ENCODE measurements at places on chromosomes 2 and 18.
A peak's percentile ranks its signal among the peaks of the same experiment; 100 is the strongest.

- no peak for DNase-seq
Observed at GRCh38 chr2:191611614-191612013, 66.3 kb upstream of the NABP1 start.

DNA sequence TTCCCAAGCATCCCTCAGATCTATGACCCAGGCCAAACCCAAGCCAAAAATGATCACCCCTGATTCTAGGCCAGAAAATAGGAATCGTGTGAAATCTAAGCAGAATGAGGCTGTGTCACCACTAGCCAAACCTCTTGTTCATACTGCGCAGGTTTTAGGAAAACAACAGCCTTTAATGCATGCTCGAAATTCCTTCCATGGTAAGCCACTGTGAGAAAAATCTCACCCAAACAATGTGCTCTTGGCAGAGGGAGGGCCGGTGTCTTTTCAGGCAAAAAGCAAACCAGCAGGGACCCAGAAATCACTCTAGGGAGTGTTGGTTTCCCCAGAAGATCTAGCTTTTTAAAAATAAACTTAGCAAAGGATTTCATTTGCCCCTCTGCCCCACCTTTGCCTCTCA, 71.2 kb upstream of the FOSL2 start:
- no peak for DNase-seq

DNA sequence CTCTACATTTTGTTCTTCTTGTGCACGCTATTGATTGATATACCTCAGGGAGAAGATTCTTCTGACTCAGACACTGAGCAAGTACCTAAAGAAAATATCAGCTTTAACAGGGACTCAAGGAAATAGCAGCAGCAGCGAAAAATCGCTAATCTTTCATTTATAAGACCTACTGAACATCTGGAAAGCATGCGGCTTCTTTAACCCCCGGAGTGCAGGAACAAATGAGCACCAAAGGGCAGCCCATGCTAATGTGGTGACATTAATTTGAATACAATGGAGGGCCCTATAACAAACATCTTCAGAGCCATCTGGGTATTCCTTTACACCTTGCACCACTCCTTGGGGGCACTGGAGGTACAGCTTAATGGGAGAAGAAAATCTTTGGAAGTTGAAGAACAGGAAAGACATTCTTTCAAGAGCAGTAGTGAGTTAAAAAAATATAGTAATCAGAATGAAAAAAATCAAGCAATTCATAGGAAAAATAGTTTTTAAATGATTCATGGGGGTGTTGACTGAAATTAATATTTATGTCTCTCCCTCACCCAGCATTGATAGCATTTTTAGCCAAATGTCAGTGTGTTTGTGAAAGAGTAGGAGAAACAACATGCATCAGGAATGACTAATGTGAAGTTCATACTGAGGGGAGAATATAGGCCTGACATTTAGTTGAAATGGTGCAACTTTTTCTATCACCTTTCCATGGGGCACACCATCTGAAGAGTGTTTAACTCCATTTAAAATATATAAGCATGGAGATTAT, 281.7 kb downstream of the HRH4 start:
- no peak for DNase-seq

DNA sequence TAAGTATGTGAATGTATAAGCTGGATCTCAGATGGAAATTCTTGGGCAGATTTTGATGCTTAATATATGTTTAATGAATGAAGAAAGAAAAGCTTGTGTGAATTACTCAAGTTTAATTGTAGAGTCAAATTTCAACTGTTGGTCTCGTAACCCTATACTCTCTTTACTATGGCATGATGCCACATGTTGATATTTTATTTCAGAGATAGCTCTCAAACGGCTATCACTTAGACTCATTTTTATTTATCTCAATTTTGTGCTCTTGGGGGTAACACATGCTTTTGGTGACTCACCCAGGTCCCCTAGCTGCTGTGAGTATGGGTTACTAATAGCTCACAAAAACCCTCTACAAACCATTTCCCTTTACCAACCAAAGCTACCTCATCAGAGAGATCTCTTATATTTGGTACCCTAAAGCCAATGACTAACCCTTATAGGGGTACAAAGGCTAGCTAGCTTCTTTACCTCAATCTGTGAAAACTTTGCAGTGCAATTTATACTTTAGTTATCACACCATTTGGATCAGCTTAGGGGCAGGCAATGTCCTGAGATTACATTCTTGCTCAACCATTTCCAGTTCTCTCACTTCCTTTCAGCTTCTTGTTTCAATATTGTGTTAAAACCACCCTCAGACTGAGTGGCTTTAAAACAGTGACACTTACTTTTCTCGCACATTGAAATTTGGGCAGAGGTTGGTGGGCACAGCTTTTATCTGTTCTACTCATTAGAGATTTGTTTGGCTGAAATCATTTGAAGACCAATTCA, 240.3 kb downstream of the CDH7 start:
- peak; percentile 7 for DNase-seq

DNA sequence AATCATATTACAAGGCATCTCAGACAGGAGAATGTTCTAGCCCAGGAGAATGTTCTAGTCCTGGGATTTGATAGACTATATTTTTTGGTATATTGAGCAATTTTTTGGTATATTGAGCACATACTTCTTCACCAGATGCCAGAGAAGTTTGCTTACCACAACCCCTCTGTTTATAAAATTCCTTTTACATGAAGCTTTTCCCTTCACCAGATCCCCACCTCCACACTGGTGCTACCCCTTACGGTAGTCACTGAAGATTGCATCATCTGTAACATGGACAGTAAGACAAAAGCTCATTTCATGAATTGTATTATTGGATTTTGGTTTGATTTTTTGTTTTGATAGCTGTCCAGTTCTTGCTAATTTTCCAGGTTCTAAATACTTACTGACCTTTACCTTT, 7.2 kb upstream of the HNMT start:
- peak; percentile 78 for DNase-seq

GRCh38 chr2:122868646-122869275, 1113.3 kb downstream of the TSN start:
- no peak for DNase-seq

DNA sequence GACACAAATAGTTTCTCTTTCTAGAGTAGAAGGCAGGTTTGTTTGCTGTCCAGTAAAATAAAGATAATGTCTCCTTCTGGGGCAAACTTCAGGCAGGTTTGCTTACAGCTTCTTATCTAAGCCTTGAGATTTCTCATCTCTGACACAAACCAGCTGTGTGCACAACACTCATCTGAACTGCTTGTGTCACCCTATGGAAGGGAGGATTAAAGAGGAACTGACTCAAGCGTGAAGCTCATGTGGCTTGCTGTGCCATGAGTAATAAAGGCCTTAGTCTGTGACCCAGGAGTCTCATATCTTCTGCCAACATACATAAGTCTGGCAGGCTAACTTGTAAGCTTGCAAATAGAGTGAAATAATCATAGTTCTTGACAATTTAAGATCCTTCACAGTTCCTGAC, 24.2 kb upstream of the CPO start:
- peak; percentile 95 for DNase-seq

DNA sequence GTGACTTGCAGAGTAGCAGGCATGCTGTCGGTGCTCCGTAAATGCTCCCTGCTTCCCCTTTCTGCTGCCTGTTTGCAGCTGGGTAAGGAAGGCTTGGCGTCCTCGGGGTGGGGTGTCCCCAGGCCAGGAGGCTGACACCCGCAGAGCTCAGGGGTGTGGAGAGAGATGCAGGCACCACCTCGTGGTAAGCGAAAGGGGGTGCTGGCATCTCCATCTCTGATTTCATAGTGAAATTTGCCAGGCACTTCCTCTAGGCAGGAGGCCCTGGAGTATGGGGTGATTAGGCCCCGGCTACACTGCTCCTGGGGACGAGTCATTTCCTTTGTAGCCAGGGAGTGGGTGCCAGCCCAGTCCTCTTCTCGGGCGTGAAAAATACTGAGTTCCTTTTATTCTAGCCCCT, 160.4 kb downstream of the KLHL29 start:
- DNase-seq = peak; percentile 79

DNA sequence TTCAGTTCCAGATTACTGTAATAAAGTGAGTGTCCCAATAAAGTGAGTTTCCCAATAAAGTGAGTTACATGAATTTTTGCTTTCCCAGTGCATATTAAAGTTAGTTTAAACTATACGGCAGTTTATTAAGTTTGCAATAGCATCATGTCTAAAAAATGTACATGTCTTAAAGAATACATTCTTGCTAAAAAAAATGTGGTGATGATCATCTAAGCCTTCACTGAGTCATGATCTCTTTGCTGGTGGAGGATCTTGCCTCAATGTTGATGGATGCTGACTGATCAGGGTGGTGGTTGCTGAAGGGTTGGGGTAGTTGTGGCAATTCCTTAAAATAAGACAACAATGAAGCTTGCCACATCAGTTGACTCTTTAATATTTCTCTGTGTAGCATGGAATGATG, 664.2 kb downstream of the TDRD15 start:
- DNase-seq = no peak

GRCh38 chr2:122736279-122736678, 980.8 kb downstream of the TSN start:
- DNase-seq = peak; percentile 56

- DNase-seq = peak; percentile 14
Observed at GRCh38 chr2:77397763-77398162, 124.4 kb downstream of the LRRTM4 start.

DNA sequence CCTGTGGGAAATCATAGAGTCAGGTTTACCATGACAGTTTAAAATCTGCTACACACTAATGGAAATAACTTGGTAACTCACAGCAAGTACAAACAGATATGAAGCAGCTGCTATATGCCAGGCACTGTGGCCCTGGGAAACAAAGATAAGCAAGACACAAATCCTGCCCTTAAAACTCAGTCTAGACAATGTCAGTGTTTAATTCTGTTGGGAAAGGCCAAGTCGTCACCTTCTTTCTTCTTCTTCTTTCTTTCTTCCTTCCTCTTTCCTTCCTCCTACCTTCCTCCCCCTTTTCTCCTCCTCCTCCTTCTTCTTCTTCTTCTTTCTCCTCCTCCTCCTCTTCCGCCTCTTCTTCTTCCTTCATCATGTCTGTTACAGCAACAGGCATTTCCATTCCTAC, 26.8 kb downstream of the PLEK start:
- no peak for DNase-seq

GRCh38 chr2:96105152-96105915, 11.0 kb downstream of the ADRA2B start:
- no peak for DNase-seq

- no peak for DNase-seq
Observed at GRCh38 chr2:192201116-192201515, 6.4 kb upstream of the TMEFF2 start.

- no peak for DNase-seq
Observed at GRCh38 chr2:191526536-191526935, 151.4 kb upstream of the NABP1 start.

- DNase-seq = no peak
Observed at GRCh38 chr2:111049792-111050640, 70.7 kb upstream of the BCL2L11 start.

DNA sequence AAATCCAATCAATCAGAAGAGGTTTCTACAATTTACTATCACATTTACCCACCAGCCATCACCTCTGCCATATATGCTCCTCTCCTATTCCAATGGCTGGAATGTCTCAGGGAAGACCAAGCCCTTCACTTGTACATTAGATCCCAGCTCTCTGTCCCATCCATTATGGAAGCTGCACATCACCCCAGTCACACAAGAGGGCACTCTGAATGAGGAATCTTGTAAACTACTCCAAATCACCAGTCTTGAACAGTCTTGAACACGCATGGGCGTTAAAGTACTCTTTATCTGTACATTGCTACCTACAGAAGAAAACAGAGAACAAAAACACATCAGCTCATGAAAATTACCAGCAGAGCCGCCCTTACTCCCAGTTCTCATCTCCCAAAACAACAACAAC, 38.7 kb downstream of the ZC3H8 start:
- peak; percentile 21 for DNase-seq

GRCh38 chr2:84427235-84428138, 31.6 kb downstream of the SUCLG1 start:
- DNase-seq = no peak

GRCh38 chr2:2234398-2235195, 96.5 kb downstream of the MYT1L start:
- DNase-seq = peak; percentile 12

DNA sequence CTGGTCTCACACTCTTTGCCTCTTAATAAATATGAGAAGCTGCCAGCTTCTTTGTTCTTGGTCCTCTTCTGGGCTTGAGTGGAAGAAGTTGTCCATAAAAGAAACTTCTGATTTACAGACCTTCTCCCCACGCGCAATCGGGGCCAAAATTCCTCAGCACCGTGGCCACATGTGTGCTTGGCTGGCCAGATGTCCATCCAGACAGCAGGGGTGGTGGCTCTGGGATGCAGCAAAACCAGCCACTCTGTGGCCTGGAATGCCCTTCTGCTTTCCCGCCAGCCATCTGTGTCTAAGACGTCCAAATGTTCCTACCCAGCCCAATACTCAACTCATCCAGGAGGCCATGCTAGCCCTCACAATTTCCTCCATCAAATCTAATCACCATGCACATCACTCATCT, 250.8 kb downstream of the EN1 start:
- DNase-seq = no peak

GRCh38 chr2:162230761-162231160, 12.5 kb downstream of the FAP start:
- DNase-seq = no peak

DNA sequence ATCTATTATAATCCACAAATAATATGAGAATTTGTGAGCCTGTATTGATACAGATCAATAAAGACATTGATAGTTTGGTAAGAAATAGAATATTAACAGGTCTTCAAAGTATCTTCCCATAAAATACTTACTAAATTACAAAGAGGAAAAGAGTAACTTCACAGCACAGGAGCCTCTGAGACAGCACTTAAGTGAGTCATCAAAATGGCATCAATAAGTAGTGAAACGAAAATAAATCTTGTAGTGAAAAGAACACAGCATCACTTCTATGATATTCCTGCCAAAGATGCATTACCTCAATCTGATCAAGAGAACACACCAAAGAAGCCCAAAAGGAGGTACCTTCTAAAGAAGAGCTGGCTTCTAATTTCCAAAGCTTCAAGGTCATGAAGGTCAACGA, 116.4 kb downstream of the CBLN2 start:
- DNase-seq = peak; percentile 35

DNA sequence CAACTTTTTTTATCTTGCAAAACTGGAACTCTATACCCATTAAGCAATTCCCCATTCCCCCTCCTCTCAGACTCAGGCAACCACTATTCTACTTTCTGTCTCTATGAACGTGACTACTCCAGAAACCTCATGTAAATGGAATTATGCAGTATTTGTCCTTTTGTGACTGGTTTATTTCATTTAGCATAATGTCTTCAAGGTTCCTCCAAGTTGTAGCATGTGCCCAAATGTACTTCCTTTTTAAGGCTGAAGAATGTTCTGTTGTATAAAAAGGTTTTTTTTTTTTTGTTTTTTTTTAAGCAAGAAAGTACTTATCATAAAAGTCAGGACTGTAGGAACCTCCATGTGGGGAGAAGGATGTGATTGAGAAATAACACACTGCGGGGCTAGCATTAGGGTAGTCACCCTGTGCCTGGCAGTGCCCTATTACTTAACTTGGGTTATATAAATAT, 262.9 kb upstream of the FBXO11 start:
- DNase-seq = no peak

All from HT1080 (cell line).